ENCODE measurements at places on chromosomes 13 and 19.

- peak; percentile 76 for DNase-seq
Measured at GRCh38 chr19:45798995-45799517, 6.4 kb upstream of the DMWD start.

DNA sequence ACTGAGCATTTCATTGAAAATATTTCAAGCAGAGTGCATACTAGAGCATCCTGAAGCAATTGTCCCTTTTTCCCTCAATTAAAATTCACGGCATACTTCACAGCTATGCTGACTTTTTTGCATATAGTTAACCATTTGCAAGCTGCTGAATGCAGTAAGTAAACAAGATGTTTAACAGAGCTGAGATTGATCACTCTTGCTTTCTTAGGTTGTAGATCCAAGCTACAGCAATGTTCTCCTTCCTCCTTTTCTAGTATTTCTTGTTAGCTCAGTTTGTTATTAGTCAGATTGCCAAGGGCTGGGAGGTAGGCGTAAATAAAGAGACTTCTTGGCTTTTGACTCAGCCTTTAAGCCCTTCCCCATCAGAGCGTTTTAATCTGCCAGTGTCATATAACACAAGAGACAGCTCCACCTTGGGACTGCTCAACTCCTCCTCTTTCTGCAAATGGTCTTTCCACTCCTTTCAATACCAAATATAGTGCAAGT, at the start of gene SLITRK6:
Gene SLITRK6, minus strand, starts transcription at position 323 of the 486 bp plus-strand sequence. CDS start 2,911 bp downstream, outside the sequence.
- DNase-seq: no peak

GRCh38 chr13:72341904-72342303, 385.5 kb downstream of the MZT1 start:
- no peak for DNase-seq

GRCh38 chr19:2261438-2262172, 5.4 kb upstream of the JSRP1 start:
- no peak for DNase-seq

GRCh38 chr13:36173571-36174322, 40.6 kb downstream of the SOHLH2 start:
- no peak for DNase-seq

GRCh38 chr13:97018029-97018819, 23.9 kb upstream of the OXGR1 start:
- DNase-seq: no peak

DNA sequence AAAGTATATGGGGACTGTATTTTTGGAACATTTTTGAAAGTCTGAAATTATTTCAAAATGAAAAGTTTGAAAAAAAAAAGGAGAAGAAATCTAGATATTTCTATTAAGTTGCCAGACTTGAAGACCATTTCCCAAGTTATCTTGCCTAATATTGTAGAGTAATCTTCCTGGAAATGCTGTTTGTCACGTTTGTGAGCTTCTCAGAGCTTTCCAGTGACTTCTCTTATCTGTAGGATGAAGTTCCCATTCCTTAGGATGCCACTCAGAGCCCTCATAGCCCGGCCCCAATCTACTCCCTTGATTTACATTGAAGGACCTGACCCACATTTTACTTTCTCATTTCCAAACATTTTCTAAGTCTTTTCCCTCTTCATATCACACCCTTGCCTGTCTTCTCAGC, 23.6 kb downstream of the CEACAM8 start:
- no peak for DNase-seq

DNA sequence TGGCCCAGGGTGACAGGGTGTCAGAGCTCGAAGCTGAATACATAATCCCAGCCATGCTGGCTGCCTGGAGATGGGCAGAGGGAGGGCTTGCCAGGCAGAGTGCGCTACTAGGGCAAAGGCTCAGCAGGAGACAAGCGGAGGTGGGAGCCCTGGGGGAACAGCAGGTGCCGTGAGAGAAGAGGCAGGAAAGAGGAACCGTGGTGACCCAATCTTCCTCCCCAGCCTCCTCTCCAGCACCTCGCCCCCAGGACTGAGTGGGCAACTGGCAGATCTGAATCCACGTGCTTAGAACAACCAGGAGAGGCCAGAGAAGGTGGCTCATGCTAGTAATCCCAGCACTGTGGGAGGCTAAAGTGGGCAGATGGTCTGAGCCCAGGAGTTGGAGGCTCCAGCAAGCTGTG, 11.0 kb upstream of the CCL25 start:
- DNase-seq: no peak

- DNase-seq: no peak
Measured at GRCh38 chr19:3253270-3253669, 28.8 kb downstream of the CELF5 start.

DNA sequence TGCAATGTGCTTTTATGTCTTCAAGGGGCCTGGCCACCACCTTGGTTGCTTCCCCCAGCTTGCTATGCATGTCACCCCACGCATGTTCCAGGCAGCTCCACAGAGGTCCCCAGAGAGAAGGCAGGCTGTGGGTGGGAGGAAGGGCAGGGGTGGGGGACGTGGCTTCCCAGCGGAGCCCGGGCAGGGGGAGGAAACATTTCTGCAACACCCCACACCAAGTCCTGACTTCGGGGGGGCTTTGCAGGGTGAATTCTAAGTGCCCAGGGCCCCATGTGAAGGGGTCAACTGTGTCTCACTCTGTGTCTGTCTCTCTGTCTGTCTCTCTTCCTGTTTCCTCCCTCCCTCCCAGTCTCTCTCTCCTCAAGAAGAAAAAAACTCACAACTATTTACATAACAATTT, 39.6 kb downstream of the LTBP4 start:
- DNase-seq: no peak

- no peak for DNase-seq
Measured at GRCh38 chr19:5170329-5170745, 170.3 kb downstream of the PTPRS start.

- DNase-seq: no peak
Measured at GRCh38 chr13:110306960-110307766, at the start of the genes COL4A1 and COL4A2. TSS of gene COL4A1 (minus strand) at chr13:110307157. CDS start at chr13:110307027, 130 bp downstream. TSS of gene COL4A2 (plus strand) at chr13:110307284. CDS start at chr13:110307904, 620 bp downstream.

DNA sequence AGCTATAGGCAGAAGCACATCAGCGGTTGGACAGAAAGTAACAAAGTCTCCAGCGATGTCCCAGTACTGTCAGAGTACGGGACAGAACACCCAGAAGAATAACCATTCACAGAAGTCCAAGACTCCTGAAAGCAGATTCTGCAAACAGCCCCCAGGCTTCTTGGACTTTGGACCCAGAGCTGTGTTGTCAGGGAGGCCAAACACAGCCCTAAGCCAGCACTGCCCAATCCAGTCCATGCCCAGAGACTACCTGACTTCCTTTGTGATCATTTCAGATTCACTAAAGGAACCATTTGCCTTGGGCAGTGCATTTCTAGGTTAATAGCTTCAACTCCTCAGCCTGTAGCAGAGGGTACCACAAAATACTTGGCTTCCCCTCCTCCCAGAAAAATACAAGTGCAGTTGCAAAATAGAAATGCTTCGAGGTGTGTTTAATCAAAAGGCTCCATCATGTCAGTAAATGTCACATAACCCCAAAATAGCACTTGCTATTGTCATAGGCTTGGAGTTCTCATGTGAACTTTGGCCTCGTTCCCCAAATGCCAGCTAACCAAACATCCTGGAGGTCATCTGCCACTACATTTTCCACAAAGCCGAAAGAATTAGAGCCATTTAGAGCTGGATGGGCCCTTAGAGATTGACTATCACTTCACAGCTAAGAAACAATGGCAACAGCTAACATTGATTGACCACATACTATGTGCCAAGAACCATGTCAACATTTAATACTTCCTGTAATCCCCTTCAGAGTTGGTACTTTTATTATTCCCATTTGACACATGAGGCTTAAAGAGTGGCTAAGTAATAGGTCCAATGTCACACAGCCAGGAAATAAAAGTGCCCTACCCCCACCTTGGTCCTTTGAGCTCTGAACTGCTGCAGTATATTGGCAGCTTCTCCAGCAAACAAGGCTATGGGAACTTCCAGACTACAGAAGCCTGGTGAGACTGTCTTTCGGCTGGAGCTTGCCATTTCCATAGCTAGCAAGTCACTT, 329.9 kb downstream of the FOXO1 start:
- DNase-seq: no peak

GRCh38 chr13:84430446-84430845, 548.2 kb upstream of the SLITRK1 start:
- no peak for DNase-seq

DNA sequence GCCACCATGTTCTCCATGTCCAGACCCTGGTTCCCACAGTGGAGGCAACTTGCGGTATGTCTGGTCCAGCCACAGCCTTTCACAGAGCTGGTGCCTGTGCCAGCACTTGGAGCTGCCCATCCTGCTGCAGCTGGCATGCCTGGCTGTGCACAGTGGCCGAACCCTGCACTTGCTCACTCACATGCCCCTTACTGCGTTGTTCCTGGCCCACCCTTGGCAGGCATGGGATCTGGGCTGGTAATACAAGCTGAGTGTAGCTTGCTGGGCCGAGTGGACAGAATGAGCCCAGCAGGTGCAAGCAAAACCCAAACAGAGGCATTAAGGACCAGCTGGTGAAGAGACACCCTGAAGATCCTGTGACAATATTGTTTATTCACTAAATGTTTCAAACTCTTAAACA, 583.9 kb upstream of the SLITRK6 start:
- DNase-seq: no peak

GRCh38 chr13:113608967-113609533, 24.5 kb downstream of the TFDP1 start:
- DNase-seq: no peak

DNA sequence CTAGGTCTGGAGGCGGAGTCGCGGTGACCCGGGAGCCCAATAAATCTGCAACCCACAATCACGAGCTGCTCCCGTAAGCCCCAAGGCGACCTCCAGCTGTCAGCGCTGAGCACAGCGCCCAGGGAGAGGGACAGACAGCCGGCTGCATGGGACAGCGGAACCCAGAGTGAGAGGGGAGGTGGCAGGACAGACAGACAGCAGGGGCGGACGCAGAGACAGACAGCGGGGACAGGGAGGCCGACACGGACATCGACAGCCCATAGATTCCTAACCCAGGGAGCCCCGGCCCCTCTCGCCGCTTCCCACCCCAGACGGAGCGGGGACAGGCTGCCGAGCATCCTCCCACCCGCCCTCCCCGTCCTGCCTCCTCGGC, at the start of gene SLC5A5:
Gene SLC5A5, plus strand, starts transcription at position 68 of the 373 bp plus-strand sequence. CDS start 375 bp downstream, outside the sequence.
- DNase-seq: no peak

- no peak for DNase-seq
Measured at GRCh38 chr19:41796901-41797300, 514 bp downstream of the CEACAM3 start.
